Cerebellar cortex (tissue), 1 donor: ENCODE measurements at places on chromosomes 7 and 10.

DNA sequence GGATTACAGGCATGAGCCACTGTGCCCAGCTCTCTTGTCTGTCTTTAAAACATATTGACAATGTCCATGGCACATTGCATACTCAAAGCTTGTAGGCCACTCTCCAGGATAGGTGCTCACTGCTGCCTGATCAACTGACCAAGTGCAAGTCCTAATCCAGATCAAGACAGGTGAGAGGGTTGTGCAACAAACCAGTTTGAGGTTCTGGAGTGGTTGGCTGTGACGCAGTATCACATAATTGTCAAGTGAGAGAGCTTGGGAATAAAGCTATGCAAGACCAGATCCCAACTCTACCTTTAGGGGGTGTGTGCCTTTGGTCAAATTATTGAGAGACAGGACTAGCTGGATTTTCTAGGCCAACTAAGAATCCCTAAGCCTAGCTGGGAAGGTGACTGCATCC, 43.0 kb upstream of the OPN4 start:
- DNase-seq = no peak

- peak; percentile 32 for DNase-seq
Measured at GRCh38 chr7:50531401-50531911, 33.7 kb downstream of the DDC start.

GRCh38 chr7:45919231-45919784, 1.8 kb downstream of the IGFBP3 start:
- DNase-seq = no peak

DNA sequence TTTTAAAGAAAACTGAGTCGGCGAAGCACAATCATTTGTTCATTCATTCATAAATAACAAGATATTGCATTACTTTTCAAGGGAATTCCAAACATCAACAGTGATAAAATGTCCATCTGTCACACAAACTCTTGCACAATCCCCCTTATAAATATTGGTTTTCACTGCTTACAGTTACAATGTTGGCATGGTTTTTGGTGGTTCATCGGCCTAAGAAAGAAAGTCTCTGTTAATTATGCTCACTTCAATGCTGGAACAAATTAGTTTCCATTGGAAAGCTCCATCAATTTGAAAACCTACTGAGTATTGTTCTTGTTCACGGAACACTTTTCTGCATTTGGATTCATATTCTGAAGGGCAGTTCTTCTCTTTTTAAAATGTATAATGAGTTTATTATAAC, 188.5 kb downstream of the JAZF1 start:
- DNase-seq = no peak

DNA sequence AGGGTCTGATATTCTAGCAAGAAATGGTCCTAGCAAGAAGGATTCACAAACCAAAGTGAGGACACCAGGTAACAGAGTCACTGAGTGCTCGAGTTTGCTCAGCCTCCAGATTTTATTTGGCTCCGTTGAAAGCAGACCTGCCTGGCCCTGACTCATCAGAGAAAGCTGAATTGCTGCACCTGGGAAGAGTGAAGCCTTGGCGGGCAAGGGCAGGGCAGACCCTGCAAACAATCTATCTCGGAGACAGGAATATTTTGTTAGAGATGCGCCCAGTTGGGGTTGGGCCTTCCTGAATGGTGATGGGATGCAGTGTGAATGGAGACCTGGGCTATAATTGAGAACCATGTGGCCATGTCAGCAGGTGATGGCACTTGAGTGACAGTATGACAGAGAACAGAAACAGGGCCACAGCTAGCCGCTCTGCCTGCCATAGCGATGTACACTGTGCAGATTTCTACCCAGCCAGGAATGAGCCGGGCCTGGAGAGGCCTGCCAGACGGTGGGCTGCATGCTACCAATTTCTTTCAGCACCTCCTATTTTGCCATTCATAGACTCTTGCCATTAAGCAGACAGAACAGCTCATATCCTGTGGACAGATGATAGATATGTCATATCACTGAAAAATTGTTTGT, 744.2 kb downstream of the LRMDA start:
- peak; percentile 2 for DNase-seq
